ENCODE measurements at places on chromosomes 5 and 9.

DNA sequence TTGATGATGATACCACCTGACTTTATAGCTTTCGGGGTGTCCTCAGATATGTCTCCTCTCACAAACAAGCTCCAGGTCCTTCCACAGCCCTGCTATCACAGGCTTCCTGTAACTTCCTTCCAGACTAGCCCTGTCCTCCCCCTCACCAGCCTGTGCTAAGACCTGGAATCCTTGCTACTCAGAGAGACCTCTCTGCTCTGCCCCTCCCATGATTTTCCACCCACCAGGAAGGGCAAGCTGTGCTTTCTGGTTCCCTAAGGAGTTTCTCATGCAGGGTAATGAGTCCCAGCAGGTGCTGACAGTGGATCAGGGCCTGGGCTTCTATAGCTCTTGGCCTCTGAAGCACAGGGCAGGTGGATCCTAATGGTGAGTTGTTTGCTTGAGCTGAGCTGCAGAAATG is 86.9 kb downstream of the AOPEP start:
- no peak for DNase-seq

GRCh38 chr5:53874409-53874808 is 314.0 kb downstream of the NDUFS4 start:
- DNase-seq = no peak

- no peak for DNase-seq
Measured at GRCh38 chr5:117235786-117236185, 661.2 kb upstream of the SEMA6A start.

- no peak for DNase-seq
Measured at GRCh38 chr9:116383936-116384335, 230.3 kb downstream of the PAPPA start.

DNA sequence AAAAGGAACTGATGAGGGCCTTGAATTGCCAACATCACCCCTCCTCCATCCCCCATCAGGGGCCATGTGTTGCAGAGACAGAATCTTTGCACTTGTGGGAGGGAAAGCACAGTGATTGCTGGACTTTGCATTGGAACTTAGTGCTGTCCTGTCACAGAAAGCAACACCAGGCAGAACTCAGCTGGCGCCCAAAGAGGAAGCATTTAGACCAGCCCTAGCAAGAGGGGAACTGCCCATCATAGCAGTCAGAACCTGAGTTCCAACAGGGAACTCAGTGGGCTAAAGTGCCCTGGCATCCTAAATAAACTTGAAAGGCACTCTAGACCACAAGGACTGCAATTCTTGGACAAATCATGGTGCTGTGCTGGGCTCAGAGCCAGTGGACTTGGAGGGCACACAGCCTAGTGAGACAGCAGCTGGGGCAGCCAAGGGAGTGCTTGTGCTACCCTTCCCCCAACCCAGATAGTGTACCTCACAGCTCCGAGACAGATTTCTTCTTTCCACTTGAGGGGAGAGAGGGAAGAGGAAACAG is 128.1 kb downstream of the ACTL7B start:
- no peak for DNase-seq

DNA sequence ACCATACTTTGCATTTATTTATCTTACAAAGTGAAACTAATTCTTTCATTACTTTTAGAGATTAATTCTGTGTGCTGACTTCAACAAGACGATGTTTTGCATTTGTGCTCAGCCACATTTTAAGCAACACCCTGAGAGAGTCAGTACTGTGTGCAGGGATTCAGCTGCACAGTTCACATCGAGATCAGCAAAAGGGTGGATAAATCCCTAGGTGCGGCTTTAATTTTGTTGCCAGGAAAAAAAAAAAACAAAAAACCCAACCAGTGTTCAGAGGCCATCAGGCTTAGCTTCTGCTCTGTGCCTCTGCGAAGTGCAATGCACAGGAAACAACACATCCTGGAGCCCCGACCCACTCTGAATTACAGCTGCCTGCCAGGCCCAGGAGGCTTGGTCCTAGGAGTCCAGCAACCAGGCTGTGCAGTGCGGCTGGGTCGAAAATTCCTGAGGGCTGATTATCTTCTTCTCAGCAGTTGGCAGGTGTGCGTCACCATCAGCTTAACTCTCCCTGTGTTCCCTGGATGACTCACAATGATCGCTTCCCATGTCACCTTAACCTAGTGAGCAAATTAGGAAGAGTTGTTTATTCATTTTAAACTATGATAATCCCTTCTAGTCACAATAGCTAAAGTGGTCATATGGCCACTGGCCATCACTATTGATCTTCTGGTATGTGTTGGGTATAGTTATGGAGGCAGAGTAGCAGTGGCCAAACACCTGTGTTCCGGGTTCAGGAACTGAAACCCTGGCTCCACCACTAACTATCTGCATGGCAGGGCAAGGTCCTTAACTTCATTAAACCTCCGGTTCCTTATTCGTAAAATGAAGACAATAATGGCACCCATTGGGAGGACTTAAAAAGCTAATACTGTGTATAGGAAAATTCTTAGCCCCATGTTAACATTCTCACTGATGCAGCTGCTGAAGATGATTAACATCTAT is 31.2 kb upstream of the NDUFB6 start:
- no peak for DNase-seq
